Esophagus squamous epithelium (tissue), 5 donors: ENCODE measurements at places on chromosomes 5 and 9.

- DNase-seq, result no peak
Measured at GRCh38 chr9:136644593-136645351, 17.9 kb upstream of the EGFL7 start.

DNA sequence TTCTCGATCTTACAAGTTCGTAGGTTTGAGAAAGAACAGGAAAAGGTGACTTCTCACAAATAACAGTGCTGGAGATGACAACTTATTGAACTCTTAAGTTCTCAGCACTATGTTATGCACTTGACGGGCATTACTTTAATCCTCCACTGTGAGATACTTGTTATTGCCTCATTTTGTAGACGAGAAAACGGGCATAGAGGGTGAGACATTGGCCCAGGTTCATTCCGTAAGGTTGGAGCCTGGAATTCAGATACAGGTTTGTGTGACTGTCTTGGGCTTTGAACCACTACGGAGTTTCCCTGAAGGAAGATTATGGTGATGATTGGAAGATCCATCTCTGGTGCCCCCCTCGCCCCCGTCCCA, 657 bp downstream of the MAT2B start:
- no peak for DNase-seq

GRCh38 chr5:105751908-105752307, 1918.8 kb downstream of the EFNA5 start:
- DNase-seq, result no peak

- DNase-seq, result no peak
Measured at GRCh38 chr5:80985600-80986228, 25.6 kb downstream of the RASGRF2 start.

DNA sequence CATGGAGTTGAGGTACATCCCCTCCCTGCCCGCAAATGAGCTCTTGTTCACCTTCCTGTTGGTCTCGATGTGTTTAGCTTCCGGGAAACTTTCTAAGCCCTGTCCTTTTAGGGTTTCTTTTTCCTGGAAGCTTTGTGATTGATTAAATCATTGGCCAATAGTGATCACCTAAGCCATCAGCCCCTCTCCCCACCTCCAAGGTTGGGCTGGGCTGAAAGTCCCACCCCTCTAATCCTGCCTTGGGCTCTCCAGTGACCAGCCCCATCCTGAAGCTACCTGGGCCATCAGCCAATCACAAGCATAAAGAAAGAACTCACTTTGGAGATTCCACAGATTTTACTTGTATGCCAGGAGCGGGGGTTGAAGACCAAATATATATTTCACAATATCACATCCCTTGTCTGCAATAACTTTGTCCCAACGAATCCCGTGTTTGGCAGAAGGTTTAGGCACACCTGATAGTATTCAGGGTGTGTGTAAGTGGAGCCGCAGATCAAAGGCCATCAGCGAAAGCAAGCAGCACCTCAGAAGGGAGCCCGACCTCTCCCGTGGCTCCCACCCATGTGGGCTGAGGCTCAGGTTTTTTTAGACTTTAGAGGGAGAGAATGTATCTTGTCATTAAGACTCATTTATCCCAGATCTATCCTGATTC, 20.4 kb downstream of the ROPN1L start:
- DNase-seq, result no peak

GRCh38 chr9:112753725-112754124, 3.2 kb downstream of the SNX30 start:
- DNase-seq, result no peak

DNA sequence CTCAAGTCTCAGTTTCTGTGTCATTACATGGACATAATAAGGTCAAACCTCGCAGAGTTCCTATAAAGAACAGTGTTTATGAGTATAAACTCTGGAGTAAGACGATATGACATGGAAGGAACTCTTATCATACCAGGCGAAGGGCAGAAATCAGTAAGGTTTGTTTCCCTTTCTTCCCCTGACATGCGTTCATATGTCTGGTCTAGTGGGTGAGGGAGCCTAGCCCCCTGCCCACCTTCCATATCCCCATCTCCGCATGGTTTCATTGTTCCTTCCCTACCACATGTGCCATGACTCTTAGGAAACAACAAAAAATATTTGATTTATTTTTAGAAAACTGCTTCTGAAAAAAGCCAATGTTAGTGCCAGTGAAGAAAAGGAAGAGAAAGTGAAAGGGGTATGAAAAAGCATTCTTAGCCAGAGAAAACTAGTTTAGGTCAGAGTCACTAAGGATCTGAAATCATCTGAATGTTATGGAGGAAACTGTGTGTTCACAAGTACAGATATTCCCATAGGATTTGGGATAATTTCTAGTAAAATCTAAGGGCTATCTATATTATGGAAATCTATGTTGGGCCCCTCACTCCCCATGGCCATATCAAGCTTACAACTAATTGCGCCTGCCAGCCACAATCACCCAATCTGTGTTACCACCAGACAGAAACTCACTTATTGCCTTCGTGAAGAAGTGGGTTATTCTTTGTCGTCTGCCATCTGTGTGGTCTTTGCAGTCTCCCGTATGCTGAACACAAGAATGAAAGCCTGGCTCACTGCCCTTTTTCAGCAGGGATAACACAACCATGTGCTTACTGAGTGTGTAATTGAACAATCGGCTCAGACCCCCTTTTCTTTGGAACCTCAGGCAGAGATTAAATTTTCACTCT, 19.9 kb upstream of the HMHB1 start:
- DNase-seq, result no peak

DNA sequence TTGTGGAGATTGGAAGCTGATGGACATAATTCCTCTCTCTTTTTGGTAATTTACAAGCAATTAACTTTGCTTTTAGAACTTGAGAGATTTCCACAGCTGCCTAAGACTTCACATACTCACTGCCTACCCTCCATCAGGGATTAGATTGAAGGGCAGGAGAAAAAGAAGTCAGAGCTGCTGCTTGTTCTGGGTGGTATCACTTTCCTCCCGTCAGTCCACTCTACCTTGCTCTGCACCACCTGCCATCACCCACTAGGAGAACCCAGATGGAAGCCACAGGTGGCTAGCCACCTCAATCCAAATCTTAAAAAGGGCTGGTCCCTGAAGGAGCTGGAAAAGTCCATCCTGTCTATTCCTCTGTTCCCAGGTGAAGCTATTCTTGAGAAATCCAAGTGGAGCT, 10.5 kb downstream of the IRF1 start:
- DNase-seq, result no peak

- no peak for DNase-seq
Measured at GRCh38 chr9:108779551-108780325, 76.0 kb downstream of the ACTL7B start.

- no peak for DNase-seq
Measured at GRCh38 chr9:124950050-124950718, 9.3 kb upstream of the GOLGA1 start.

- no peak for DNase-seq
Measured at GRCh38 chr9:135473972-135474543, 5.5 kb upstream of the PPP1R26 start.
